ENCODE measurements at places on chromosomes 3 and 15.
A peak's percentile ranks its signal among the peaks of the same experiment; 100 is the strongest.

DNA sequence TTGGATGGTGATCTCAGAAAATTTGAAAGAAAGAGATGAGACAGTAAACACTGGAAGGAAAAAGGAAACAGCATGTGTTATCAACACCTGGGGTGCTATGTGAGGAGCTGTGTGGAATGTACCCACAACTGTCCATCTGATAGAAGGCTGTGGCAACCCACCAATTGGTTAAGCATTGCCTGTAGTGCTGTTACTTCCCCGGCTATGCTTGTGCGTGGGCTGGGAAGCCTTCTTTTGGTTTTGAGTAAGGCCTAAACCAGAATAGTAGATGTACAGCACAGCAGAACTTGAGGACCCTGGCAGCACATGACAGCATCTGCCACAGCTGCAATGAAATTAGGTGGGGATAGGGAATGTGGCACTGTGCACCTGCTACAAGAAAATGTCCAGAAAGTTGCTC, 184.5 kb downstream of the FHIT start:
- no peak for DNase-seq

DNA sequence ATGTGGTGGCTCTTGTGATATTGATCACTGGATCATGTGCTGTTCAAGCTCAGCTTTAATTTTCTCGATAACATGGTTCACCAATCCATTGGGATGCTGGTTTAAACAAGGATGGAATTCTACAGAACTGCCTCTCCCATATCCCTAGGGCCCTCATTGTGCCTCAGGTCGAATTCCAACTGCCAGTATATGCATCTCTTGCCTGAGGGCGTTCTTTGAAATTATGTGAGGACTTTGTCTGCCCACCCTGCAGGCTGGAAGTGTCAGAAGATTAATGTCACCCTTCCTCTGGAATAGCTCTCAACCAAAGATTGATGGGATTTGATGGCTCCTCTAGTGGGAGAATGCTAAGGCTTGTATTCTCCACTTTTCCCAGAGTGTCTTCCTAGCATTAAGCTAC, 175.6 kb upstream of the GALNT15 start:
- no peak for DNase-seq

DNA sequence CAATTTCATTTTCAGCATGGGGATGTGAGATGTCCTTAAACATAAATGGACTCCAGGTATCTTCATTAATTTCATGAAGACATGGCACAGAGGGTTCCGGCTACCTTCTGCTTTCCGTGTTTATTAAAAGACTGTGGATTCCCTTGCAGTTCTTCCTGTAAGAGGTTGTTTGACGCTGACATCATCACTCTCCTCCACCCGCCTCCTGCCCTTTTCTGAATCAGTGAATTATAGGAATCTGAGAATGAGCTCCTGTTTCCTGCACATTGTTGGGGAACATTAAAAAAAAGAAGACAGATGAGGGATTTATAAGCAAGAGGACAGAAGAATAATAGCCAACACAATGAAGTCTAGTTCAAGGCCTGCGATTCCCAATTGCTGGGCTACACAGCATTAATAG, 191.3 kb downstream of the LPP start:
- no peak for DNase-seq

DNA sequence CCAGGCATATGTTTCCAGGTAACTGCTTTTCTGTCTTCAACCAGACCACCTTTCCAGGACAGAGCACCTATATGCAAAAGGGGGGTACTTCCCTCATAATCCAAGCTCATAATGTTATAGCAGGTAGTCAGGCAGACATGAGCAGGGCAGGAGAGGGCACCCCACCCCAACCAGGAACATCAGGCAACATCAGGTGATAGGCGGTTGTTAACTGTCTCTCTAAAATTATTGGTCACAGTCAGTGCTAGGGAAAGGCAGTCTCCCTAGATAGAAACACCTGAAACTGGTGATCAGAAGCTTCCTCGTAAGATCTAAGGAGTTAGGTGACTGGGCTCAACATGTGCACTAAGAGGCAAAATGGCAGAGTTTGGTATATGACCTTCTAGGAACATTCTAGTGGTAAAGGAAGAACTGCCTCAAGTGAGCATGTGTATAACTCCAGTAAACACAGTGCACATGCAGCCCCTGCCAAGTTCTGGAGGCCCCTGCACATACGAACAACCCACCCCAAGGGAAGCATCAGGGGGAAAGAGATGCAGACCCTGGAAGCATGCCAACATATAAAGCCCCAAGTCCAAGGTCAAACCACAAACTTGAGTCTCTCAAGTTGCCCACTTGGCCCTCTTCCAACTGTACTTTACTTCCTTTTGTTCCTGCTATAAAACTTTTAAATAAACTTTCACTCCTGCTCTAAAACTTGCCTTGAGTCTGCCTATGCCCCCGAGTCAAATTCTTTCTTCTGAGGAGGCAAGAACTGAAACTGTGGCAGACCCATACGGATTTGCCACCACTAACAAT, 270.9 kb downstream of the ULK4 start:
- DNase-seq = no peak

- DNase-seq = no peak
These were observed 108.5 kb downstream of the TJP1 start for GRCh38 chr15:29713784-29714183.

GRCh38 chr15:86362555-86362954, 282.9 kb downstream of the AGBL1 start:
- no peak for DNase-seq

DNA sequence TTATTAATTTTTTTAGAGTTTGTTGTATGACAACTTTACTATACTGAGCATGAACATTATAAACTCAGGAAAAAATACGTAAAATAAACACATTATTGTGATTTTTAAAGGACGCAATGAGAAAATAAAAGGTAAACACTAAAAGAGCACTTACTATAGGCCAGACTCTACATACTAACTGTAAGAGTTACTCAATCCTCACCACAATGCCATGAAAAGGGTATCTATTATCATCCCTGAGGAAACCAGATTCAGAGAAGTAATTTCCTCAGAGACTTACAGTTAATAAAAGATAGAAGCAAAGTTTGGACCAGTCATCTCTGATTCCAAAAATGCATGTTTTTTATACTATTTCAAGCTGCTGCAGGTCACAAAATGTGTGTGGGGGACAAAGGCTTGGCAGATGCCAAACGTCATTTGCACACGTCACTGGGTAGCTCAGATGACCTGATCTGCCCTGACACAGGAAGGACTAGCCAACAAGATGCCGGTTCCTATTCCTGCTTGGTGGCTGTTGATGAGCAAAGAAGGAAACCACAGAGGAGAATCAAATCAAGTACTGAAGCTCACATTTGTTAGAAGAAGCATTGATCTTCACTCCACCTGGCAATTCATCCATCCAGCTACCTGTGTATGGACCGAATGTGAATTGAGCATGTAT, 42.3 kb downstream of the KLHL6 start:
- no peak for DNase-seq

GRCh38 chr3:105526360-105527111, 159.8 kb downstream of the ALCAM start:
- DNase-seq = peak; percentile 21

- no peak for DNase-seq
These were observed 466.6 kb downstream of the RAP2B start for GRCh38 chr3:153628591-153628990.

- DNase-seq = no peak
These were observed 107.8 kb downstream of the PTPRG start for GRCh38 chr3:61669203-61669602.

- DNase-seq = peak; percentile 61
These were observed 77.2 kb downstream of the PPP2R3A start for GRCh38 chr3:136042608-136043221.

GRCh38 chr3:188170461-188171459, 16.8 kb downstream of the LPP start:
- DNase-seq = no peak

- DNase-seq = no peak
These were observed 151.4 kb downstream of the PLD1 start for GRCh38 chr3:171658841-171659240.

- DNase-seq = no peak
These were observed 1.1 kb downstream of the ATP10A start for GRCh38 chr15:25862071-25862471.

GRCh38 chr3:191254098-191254873, 55.2 kb downstream of the OSTN start:
- DNase-seq = no peak

DNA sequence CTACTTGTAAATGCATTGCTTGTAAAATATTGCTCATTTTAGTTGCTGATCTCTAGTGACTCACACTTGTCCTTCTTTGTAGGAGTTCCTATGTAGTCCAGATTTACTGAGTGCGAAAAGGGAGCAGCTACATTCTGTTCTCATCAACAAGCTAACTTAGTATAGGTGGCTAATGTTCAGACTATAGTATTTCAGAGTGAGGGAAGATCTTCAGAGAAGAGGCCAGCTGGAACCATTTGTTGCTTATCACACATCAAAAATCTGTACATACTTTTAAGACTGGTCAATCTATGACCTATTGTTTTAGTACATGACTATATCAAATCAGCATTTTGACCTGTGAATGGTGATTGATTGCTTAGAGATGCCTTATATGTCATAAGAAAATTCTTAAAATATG, 71.3 kb upstream of the THSD4 start:
- DNase-seq = no peak

DNA sequence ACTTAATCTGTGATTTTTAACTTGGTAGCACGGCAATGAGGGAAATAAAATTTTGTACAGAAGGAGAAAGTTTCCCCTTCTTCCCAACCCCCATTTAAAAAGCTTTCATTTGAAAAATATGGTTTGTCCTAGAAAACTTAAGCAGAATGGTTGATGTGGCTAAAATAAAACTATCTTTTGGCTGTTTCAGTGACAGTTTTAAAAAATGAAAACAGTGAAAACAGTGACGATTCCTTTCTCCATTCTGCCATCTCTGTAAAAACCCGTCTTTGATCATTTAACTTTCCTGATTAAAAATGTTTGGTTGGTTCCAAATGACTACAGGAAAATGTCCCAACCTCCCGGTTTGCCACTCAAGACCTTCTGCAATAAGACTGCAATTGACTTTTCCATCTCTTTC, 160.7 kb downstream of the EBLN2 start:
- no peak for DNase-seq

DNA sequence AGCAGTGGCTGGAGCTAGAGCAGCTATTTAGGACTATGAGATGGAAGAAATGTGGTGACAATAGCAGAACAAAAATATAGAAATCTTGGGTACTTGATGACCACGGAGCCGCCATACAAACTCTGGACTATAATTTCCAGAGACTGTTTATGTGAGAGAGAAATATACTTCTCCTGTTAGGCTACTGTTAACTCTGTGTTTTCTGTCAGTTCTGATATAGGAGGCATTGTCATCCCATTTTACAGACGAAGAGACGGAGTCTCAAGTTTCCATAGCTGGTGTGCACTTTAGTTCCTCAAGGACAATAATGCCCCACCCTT, 22.8 kb upstream of the RFTN1 start:
- no peak for DNase-seq

Data from NCI-H1436 (cell line).